ENCODE measurements at places on chromosomes 12 and 14.

DNA sequence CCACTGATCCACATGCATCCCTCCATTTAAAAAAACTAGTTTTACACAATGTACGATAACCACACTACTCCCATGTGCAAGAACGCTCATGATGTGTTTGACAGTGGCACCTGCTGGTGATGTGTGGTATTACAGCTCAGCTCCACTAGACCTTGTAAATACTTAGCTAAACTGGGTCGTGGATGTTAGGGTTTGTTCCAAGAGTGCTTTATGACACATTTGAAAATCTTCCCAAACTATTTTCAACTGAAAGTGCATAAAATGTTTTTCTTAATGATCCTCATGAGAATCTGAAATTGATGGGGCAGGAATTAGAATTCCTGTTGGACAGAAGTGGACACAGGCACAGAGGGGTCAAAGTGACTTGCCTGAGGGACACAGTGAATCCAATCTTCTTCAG, 99.2 kb downstream of the SCARB1 start:
- peak; percentile 63 for DNase-seq

- no peak for DNase-seq
Observed at GRCh38 chr12:71865166-71865713, 25.7 kb downstream of the TBC1D15 start.

DNA sequence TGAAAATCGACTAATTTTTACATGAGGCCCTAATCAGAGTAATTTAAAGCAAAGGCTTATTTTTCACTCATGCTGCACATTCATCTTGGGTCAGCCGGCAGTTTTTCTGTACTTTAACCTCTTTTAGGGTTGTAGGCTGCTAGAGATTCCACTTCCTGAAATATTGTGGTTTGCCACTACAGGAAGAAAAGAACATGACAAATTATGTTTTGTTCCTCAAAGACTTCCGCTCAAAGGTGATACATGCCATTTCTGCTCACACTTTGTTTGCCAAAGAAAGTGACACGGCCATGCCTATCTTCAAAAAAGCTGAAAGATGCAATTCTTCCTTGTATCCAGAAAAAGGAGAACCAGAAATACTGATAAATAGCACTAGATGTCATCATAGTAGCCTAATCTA, 183.4 kb upstream of the PPFIA2 start:
- DNase-seq, result no peak

DNA sequence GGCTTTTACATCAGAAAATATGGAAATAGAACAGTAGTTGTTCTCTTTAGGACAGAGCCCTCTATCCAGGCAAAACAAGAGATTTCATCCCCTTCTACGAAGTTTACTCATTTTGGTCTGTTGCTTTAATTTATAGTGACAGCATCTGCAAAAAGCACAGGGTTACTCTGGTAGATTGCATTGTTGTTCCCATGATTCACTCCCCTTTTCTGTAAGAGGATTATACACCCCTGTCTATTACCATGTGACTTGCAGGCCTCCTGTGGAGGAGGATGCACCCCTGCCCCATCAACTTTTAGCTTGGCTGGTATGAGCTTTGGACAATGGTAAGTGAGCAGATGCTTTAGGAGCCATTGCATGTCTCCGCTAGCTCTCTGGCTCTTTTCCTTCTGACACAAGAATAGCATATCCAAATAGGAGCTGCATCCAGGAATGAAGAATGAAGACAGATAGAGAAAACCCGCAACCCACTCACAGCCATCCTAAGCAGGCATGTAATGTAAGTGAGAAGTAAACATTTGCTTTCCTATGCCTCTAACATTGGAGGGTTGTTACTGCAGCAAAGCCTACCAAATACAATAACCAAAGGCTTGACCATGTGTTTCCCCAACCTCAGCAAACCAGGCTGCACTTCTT, 304.2 kb downstream of the AKAP6 start:
- DNase-seq, result no peak

DNA sequence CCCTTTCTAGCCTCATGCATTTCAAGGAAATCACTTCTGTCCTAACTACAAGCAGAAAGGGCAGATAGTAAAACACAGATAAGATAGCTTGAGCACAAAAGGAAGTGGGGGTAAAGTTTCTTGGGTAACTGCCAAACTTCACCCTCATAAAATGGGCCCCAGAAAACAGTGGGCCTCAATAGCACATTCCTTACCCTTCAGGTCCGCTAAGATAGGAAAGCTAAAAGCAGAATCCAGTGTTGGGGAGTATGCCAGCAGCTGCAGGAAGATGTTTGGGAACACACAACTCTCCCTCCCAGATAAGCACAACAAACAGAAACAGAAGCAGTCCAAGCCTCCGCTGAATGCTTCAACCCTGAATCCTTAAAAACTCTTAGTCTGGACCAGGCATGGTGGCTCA, 110.9 kb upstream of the MGAT4C start:
- DNase-seq, result no peak

DNA sequence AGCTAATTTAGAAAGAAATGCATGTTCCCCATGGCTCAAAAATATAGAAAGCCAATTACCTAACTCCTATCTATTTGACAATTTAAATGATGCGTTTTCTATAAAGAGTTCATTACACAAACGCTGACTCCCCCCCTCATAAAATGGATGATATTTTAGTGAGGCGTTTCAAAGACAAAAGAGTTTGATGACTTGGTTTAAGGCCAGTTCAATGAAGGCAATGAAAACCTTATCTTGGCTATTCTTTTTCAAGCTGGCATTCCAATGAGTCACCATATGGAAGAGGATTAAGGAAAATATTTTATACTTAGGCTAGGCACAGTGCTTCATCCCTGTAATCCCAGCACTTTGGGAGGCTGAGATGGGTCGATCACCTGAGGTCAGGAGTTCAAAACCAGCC, 62.7 kb downstream of the HMGA2 start:
- DNase-seq, result no peak

DNA sequence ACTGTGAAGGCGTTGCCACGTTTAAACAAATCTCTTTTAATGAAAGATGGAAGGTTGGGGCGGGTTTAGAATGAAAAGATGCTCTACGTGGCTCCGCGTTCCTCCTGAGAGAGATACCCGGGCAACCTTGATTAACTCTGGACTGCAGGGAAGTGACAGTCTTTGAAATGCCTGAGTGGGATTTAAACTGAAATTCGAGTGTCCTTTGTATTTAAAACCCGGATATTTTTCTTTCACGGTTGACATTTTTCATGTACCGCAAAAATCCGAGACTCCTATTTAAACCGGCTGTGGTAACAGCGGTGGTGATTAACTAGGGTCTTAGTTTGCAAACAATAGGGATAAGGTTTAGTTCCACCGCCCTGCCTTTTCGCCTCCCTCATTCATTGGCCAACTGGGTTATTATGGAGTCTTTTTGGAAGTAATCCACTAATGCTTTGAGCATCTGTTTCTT, 707 bp downstream of the G2E3 start:
- DNase-seq, result no peak

GRCh38 chr12:50285253-50285652, 1.9 kb upstream of the LIMA1 start:
- no peak for DNase-seq
